Fibroblast of the aortic adventitia (primary cell): ENCODE measurements at places on chromosomes 12 and 14.

DNA sequence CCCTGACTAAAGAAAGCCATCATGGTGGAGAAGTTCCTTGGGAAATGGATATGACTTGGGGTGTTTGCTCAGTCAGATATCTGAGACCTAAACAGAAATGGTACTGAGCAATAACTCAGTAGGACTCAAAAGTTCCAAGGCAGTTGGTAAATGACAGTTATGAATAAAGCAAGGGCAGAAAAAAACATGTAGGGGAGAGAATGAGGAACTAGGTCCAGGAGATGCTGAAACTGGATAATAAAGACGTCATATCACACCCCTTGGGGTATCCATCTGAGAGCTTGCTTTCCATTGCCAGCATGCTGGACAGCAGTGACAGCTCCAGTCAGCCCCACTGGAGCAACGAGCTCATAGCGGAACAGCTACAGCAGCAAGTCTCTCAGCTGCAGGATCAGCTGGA is 37.5 kb downstream of the RPGRIP1 start:
- no peak for DNase-seq

- peak; percentile 69 for DNase-seq
Measured at GRCh38 chr12:80648881-80649280, 58.6 kb upstream of the MYF6 start.

GRCh38 chr12:59084511-59085375 is 164.4 kb upstream of the LRIG3 start:
- peak; percentile 92 for DNase-seq

DNA sequence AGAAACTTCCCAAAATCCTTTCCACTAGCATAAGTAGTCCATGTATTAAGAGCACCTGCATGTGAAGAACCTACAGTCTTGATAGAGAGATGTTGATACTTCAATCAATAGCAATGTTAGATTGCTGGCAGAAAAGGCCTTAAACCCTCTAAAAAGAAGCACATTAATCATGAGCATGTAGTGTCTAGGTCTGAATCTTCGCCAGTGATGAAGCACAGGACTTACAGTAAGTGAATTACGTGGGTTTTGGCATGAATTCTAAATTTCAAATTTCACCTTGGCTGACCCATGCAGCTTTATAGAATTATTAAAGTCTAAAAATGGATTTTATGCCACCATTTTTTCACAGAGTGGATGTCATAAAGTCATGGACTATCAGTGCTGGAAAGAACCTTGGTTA is 791.6 kb upstream of the NOVA1 start:
- peak; percentile 0 for DNase-seq

GRCh38 chr12:31117203-31118011 is 43.7 kb downstream of the DDX11 start:
- DNase-seq: no peak

- DNase-seq: no peak
Measured at GRCh38 chr14:101925152-101925551, 39.2 kb upstream of the DYNC1H1 start.

- no peak for DNase-seq
Measured at GRCh38 chr12:89661706-89662330, 46.8 kb downstream of the ATP2B1 start.

- no peak for DNase-seq
Measured at GRCh38 chr14:36723530-36723929, 61.9 kb downstream of the PAX9 start.

- peak; percentile 74 for DNase-seq
Measured at GRCh38 chr14:57871459-57872080, 5.7 kb upstream of the SLC35F4 start.

- DNase-seq: no peak
Measured at GRCh38 chr14:105375635-105376057, 22.7 kb upstream of the TEX22 start.
